ENCODE measurements at places on chromosomes 16 and 17.

DNA sequence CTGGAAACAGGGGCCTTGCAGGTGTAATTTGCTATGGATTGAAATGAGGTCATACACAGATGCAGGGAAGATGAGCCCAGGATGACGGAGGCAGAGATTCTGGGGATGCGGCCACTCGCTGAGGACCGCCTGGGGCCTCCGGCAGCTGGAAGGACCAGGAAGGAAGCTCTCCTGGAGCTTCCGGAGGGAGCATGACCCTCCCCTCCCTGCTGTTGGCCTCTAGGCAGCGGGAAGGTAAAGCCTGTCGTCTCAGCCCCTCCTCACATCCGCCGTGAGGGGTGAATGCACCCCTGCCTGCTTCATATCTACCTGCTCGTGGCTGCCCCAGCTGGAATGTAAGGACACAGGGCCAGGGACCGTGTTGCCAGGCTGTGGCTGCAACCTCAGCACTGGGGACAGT lies 29.1 kb upstream of the ZNF469 start:
- no peak for DNase-seq

- DNase-seq = peak; percentile 47
Measured at GRCh38 chr16:11806721-11807120, 9.7 kb upstream of the ZC3H7A start.

- peak; percentile 38 for DNase-seq
Measured at GRCh38 chr17:13306310-13306962, 288.6 kb upstream of the ELAC2 start.

- no peak for DNase-seq
Measured at GRCh38 chr16:84194470-84195200, 3.7 kb downstream of the ADAD2 start.

DNA sequence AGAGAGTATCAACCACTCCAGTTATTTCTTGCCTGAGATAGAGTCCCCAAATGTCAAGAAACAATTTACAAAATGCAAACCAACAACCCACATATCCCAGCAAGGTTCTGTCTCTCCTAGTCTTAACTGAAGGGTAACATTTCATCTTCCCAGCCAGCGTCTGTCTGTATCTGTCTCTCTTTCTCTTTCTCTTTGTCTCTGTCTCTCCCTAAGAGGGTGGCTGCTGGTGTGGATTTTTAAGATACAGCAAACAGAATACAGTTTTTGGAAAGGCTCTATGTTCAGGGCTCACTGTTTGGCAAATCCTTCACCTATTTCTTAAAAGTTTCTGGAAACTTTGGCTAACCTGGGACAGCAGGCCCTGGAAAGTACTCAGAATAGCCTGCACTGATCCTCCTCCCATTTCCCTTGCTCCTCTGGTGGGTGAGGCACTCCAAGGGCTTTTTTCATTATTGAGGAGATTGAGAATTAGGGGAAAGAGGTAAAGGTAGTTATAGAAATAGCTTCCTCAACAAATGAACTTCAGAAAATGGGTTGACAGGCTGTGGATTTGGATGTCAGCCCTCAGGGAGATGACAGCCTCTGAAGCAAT lies 6.2 kb downstream of the HOXB4 start:
- no peak for DNase-seq

- DNase-seq = no peak
Measured at GRCh38 chr16:66389256-66390176, 23.0 kb downstream of the CDH5 start.

DNA sequence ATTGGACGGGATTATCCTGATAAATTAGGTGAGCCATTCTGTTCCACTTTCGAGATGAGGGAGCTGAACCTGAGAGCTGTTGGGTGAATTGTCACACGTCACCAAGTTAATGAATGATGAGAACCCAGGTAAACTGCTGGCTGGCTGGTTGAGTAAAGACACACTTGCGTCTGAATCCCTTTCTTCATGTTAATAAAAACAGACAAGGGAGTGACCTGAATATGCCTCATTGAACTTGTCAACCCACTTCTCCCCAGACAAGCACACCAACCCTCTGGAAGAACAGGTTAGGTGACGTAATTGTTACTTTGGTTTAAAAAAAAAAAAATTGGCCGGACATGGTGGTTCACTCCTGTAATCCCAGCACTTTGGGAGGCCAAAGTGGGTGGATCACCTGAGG lies 400.9 kb upstream of the CDH5 start:
- no peak for DNase-seq

GRCh38 chr16:23577493-23577892 lies 18.6 kb downstream of the NDUFAB1 start:
- no peak for DNase-seq

DNA sequence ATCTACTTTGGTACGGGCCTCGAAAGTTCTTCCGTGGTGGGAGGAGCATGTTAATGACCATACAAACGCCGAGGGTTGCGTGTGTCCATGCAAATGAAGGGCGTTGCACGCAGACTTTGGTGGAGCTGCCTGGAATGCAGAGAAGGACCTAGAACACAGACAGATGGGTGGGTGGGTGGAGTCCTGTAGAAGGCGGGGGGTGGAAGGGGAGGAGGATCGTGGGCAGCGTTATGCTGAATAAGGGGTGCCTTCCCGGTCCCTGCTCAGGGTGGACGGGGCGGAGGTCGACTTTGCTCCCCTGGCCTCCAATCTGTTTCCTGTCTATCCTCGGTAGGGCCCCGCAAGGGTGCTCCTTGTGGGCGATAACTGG lies 795 bp upstream of the PAQR4 start:
- no peak for DNase-seq

GRCh38 chr17:80848449-80849102 lies 143.1 kb upstream of the CHMP6 start:
- DNase-seq = no peak

DNA sequence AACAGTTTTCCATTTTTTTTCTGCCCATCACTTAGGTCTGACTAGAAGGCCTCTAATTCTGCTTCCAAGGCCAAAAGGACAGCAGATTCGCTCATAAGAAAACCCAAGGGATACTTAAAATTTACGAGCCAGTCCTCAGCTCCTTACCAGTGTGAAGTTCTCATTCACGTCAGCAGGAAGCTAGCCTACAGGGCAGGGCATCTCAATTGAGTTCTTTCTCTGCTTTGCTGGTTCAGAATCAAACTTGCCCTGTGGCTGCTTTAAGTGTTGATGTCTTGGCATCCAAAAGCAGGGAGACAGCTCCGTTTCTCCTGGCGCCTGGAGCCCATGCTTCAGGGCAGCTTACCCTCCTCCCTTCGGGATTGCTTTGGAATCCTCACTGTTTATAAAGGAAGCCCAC lies 136.0 kb downstream of the ANKFN1 start:
- peak; percentile 21 for DNase-seq

DNA sequence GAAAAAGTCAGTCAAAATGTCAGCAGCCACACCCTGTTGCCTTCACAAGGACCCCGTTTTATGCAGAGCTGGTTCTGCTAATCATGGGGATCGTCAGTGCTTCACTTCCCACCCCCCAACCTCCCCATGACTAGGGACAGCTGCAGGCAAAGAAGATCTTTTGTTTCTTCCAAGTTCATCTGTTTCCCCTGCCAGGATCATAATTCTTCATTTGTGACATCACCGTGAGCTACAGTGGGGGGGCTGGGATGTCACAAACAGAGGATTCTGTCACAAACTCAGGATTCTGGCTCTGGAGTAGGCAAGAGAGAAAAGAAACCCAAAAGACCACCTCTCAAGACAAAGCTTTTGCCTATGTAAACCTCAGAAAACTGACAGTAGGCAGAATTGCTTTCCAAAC lies 24.7 kb downstream of the DNAJC7 start:
- DNase-seq = no peak

DNA sequence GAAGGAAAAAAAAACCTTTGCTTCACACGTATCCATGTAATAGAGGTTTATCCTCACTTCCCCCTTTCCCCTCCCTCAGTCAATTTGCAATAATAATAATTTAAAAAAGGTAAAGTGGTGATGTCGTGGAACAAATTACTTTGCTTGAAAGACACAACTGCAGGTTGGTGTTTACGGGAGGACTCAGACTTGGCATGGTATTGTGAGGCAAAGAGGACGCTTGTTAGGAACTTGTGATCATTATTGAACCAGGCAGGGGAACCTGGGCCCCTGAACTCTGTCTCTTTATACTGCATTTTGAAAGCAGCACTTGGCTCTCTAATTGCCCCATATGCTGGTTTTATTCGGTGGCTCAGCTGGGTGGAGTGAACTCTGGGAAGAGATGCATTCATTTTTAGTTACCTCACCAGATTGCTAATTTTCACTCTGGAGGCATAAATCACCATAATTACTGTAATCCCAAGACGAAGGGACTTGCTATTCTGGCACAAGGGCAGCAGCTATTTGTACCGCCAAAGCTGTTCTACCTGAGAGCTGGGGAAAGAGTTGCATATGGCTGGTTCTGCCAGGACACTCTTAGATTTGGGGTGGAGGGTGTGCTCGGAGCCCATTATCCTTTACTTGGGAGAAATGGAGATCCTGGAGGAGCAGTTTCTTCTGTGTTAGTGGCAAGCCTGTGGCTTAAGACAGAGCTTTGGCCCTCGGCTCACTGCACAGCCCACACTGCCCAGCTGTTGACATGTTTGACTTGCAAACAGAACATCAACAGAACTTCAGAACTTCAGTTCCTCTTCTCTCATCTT lies 5.7 kb upstream of the DHX8 start:
- DNase-seq = no peak

GRCh38 chr17:81616877-81617276 lies 20.0 kb downstream of the NPLOC4 start:
- no peak for DNase-seq

GRCh38 chr16:11283820-11284248 lies 2.7 kb upstream of the PRM1 start:
- DNase-seq = no peak

DNA sequence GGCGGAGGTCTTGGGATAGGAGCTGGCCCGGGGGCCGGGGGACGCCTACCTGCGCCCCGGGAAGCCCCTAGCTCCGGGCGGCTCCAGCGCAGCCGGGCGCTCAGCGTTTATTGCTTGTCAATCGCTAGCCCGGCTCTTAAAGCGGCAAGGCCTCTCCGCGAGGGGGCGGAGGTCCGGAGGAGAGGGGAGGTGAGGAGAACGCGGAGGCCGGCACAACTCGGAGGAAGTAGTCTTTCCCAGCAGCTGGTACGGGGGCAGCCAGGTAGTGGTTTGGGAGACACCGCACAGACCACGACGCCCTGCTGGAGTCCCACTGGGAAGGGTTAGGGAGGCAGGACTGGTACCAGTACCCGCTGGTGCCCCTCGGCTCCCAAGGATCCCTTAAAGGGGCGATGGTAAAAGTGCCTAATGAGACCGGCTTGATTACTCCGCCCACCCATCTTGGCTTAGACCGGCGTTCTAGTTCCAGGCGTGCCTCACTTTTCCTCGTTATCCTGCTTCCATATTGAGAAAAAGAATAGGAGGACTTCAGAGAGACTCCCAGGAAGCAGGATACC lies at the start of gene MPP2:
TSS of gene MPP2 (minus strand) at position 112 of the 557 bp plus-strand sequence. CDS start 3,076 bp downstream, outside the sequence.
- peak; percentile 49 for DNase-seq

GRCh38 chr17:14805348-14805747 lies 459.8 kb downstream of the PMP22 start:
- DNase-seq = no peak

GRCh38 chr16:70660672-70661350 lies 14.5 kb downstream of the IL34 start:
- DNase-seq = no peak

DNA sequence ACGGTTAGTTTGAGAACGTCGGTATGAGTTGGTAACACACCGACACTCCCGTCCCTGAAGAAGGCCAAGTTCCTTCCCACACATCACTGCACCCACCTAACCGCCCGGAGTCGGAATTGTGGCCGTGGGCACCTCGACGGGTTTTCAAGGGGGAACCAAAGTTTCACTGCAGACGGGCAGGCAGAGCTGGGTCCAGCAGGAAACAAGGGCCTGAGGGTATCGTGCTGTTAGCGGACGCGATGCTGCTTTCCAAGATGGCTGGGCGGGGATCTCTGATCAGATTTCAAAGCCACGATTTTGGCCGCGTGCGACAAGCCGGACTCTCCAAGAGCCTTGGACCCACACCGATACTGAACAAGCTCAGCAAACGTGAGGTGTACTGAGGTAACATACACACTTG lies 82.3 kb upstream of the DOC2B start:
- no peak for DNase-seq

GRCh38 chr17:76139801-76140660 lies 1.0 kb downstream of the FOXJ1 start:
- DNase-seq = no peak

DNA sequence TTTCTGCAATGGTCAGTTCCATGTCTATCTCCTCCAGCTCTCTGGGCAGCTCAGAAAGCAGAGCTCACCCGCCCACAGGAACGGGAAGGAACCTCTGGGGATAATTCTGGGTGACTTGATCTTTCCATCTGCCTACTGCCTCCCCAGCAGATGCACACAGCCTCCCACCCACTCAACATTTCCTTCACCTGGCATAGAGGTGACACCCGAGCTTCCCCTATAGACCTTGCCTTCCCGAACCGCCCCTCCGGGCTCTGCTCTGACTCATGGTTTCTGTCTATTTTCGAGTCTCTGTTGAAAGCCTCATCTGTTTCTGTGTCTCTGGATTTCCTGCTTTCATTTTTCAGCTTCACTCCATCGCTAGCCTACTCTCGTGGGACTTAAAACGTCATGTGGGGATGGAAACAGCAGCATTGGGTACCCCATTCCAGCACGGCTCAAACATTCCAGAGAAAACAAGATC lies 11.4 kb downstream of the GGA3 start:
- peak; percentile 77 for DNase-seq

GRCh38 chr17:82021107-82021899 lies 1.4 kb downstream of the CENPX start:
- DNase-seq = peak; percentile 52

GRCh38 chr16:15055141-15056053 lies 477 bp downstream of the NTAN1 start:
- no peak for DNase-seq

- DNase-seq = no peak
Measured at GRCh38 chr17:11486101-11486867, 112.0 kb upstream of the DNAH9 start.

DNA sequence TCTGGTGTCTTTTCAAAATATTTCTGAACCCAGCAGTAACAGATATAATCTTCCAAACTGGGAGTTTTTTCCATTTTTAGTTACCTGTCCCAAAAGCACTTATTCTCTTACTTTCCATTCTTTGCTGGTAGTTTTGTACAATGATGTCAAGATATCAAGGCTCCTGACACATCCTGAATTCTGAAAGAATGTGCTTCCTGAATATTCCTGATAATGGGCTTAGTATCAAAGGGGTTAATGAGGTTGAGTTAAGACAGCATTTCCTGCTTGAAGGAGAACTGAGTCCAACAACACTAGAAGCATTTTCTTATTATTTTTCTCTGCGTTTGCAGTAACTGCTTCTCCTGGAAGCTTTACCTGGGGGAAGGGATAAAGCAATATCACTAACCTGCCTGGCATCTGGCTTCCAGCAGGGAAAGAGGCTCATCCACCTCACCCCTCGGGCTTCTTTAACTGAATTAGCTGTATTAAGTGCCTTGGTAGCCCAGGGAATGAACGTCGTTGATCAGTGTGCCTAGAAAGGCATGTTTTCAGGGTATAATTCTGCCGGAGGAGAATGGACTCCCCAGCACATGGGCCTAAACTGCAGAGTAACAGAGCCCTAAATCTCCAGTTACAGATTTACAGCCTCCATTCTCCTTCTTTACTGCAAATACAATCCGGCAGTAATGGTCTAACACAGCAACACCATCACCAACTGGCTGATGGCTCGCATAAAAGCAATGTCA lies 134.4 kb downstream of the SNX11 start:
- DNase-seq = no peak

GRCh38 chr17:17565471-17566339 lies 25.8 kb downstream of the PEMT start:
- DNase-seq = no peak

GRCh38 chr16:89152831-89153700 lies 18.5 kb upstream of the CDH15 start:
- DNase-seq = no peak
